ENCODE measurements at places on chromosomes 3 and 15.

- no peak for DNase-seq
Observed at GRCh38 chr15:38080651-38081275, 146.3 kb downstream of the TMCO5A start.

- no peak for DNase-seq
Observed at GRCh38 chr15:39735120-39735717, 47.4 kb downstream of the FSIP1 start.

- DNase-seq, result no peak
Observed at GRCh38 chr3:119990888-119991287, 103.4 kb downstream of the GSK3B start.

DNA sequence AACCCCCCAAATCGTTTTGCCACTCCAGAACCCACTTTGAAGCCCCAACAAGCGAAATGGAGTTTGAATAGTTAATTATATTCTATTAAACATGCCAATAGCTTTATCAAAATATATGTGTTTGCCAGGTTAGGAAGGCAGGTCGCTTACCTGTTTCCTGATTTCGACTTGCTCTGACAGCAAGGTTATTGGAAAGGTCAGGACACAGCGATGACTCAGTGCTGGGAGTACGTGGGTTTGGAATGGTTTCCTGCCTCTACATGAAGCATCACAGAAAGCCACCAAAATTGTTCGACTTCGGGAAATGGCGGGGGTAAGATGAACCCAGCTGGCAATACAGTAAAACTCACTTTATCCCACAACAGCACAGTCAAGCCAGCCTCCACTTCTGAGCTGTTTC is 135.6 kb upstream of the ABI3BP start:
- no peak for DNase-seq

DNA sequence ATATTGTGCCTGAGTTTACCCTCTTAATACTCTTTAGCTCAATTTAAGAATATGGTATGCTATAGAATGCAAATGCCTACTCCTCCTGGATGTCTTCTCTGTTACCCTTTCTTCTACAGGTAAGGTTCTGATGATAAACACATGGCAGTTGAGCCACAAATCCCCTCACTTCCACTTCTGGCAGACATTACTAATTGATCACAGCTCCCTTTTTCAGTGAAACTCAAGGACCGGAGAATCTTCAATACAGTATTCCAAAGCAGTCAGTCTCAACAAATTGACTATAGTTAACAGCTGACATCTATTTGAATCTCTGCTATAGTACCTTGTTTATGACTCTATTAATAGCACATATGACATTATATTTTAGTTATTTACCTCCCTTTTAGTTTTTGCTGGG is 232.1 kb upstream of the ADAMTS9 start:
- DNase-seq, result no peak

DNA sequence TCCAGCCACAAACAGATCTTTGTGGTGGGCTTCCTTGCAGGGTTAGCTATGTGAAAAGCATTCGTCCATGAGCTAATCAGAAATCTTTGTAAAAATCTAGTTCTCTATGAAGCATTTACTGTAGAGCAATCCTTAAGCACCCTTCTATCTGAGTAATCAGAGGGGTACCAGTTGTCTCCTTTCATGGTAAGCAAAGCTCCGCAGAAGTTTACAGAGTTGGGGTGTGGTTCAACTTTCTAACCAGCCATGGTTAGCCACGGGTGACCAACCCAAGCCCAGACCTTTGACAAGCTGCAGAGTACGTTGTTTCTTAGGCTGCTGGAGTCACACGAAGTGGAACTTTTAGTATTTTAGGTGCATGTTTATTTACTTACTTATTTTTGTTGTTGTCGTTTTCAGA is 77.4 kb downstream of the FLNB start:
- no peak for DNase-seq

DNA sequence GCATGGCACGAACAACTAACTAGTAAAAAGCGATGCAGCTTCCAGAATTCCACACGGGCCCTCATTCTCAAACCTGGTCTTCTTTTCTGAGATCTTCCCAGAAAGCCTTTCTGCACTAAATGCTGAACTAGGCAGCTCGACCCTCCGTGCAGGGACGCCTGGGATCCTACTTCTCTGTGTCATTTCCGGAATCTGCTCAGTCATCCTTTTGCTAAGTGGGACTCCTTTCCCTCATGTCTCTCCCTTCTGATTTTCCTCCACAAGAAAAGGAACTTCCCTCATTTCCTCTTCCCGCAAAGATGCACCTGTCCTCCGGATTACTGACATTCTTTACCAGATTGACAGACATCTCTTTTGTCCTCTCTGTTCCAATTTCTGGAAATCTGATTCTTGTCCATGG is 9.2 kb upstream of the HES1 start:
- no peak for DNase-seq

DNA sequence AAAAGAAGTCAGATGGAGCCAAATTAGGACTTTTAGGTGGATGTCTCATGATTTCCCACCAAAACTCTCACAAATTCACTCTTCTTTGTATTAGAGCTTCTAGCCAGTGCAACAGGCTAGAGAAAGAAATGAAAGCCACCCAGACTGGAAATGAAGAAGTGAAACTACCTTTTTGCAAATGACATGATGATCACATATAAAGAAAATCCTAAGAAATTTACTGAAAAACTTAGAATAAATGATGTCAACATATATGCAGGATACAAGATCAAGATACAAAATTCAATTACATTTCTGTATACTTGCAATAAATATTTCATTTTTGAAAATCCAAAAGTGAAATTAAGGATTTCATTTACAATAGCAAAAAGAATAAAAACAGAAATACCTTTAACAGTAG is 110.8 kb downstream of the LRIG1 start:
- no peak for DNase-seq

DNA sequence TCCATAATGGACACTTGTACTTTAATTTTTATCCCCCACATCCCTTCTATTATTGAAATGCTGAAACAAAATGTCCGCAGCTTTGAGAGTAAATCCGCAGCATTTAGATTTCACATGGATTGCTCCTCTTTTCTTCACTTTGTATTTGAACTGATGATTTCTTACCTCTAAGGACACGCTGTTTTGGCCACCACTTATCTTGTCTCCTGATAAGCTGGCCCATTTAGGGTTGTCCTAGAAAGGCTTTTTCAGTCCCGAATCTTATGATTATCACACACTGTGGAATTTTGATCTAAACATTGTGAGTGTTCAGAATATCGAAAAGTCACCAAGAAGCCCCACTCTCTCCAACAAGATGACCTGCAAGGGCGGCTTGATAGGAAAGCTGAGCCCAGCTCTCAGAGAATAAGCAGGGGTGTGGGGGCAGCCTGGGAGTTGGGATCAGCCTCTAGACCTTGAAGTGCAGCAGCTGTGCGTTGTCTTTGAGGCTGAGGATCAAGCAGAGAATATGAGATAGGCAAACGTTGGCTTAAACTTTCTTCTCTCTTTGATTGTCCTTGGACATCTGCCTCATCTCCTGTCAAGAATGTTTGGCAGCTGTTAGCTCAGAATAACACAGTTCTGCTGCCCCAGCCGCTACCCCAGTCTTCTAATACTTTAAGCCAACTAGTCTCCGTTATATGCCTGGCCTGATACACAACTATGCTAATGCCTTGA is 399.7 kb upstream of the NR2F2 start:
- no peak for DNase-seq

- no peak for DNase-seq
Observed at GRCh38 chr3:33718595-33718907, 497 bp upstream of the CLASP2 start.

- DNase-seq, result no peak
Observed at GRCh38 chr15:87672309-87673288, 583.9 kb downstream of the NTRK3 start.

GRCh38 chr15:96703794-96704550 is 373.5 kb downstream of the NR2F2 start:
- no peak for DNase-seq

GRCh38 chr3:127483005-127483641 is 107.4 kb downstream of the TPRA1 start:
- DNase-seq, result peak; percentile 9

DNA sequence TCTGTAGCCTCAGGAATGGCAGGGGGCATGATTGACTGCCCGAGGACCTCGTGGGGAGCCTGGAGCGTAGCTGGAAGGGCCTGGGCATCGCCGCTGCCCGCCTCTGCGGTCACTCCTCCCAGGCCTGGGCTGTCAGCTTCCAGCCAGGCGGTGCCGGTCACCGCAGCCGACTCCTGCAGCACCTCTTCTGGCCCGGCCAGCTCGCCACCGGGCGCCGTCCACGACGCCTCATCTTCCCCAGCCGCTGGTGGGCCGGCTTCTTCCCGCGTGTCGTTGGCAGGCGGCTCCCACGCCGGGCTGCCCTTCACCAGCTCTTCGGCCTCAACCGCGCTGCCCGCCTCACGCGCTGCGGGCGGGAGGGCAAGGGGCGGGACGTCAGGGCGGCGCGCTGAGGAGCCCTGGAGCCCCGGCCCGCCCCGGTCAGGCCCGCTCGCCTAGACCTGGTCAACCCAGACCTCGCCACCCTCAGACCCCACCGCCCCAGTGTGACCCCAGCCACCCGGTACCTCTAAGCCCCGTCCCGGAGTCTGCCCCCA is 1.0 kb downstream of the CSPG5 start:
- DNase-seq, result no peak

- no peak for DNase-seq
Observed at GRCh38 chr15:62753518-62754221, 288.9 kb upstream of the TPM1 start.

DNA sequence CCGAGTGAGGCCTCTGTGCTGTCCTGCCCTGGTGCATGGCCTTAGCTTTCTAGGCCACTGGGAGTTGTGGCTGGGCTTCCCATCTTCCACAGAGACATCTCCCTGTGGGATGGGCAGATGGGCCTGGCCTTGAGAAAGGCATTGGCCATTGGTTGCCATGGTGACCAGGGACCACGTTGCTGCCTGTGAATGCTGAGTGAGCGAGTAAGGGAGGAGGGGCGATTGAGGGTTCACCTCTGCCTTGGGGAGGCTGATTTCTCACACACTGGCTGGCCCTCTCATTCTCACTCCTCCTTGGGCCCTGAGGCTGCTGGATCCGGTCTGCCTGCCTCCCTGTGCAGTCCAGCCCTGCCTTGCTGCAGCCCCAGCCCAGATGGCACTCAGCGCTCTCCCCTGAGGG is 26.4 kb upstream of the DOCK3 start:
- DNase-seq, result no peak

GRCh38 chr15:52021128-52021671 is 2.2 kb downstream of the MAPK6 start:
- peak; percentile 61 for DNase-seq

GRCh38 chr3:156445117-156446090 is 109.5 kb downstream of the SSR3 start:
- DNase-seq, result no peak

- no peak for DNase-seq
Observed at GRCh38 chr15:28269097-28269496, 52.9 kb downstream of the HERC2 start.

GRCh38 chr3:154040283-154040682 is 80.9 kb upstream of the ARHGEF26 start:
- DNase-seq, result no peak

- DNase-seq, result peak; percentile 61
Observed at GRCh38 chr15:82100111-82100929, 54.5 kb upstream of the MEX3B start.

GRCh38 chr3:37453393-37454389 is 279.3 kb upstream of the LRRFIP2 start:
- peak; percentile 71 for DNase-seq

GRCh38 chr3:155390351-155390750 is 96.9 kb upstream of the STRIT1 start:
- DNase-seq, result no peak

DNA sequence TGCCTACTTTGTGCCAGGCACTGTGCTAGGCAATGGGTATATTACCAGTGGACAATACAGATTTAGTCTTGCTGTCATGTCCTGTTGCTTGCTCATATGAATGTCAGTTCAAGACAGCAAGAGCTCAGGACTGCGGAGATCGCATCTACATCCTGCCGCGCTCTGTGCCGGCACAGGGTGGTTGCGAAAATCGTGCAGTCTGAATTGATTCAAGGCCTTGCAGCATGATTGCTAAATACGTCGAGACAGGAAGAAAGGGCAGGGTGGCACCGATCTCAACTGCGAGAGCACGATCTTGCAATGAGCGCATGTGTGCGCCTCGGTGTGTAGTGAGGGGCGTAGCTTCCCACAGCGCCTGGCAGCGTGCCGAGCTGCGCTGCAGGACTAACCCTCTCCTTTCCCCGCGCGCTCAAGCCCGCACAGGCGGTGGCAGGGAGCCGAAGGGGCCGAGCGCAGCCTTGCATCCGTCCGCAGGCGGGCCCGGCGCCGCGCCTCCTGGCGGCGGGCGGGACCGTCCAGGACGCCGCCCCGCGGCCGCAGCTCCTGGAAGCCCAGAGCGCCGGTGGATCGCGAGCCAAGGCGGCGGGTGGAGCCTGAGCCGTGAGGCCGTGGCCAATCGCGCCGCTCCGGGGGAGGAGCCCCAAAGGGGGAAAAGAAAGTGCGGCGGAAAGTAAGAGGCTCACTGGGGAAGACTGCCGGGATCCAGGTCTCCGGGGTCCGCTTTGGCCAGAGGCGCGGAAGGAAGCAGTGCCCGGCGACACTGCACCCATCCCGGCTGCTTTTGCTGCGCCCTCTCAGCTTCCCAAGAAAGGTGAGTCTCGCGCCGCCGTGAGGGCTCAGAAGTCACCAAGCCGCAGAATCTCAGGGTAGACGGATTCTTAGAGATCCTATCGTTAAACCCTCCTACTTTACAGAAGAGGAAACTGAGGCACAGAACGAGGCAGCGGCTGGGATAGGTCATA is at the start of gene IL1RAP:
TSS of gene IL1RAP (plus strand) at position 677 of the 962 bp plus-strand sequence. CDS start 50,205 bp downstream, outside the sequence.
- peak; percentile 97 for DNase-seq

GRCh38 chr3:195908694-195909581 is 587 bp upstream of the TNK2 start:
- DNase-seq, result peak; percentile 79

DNA sequence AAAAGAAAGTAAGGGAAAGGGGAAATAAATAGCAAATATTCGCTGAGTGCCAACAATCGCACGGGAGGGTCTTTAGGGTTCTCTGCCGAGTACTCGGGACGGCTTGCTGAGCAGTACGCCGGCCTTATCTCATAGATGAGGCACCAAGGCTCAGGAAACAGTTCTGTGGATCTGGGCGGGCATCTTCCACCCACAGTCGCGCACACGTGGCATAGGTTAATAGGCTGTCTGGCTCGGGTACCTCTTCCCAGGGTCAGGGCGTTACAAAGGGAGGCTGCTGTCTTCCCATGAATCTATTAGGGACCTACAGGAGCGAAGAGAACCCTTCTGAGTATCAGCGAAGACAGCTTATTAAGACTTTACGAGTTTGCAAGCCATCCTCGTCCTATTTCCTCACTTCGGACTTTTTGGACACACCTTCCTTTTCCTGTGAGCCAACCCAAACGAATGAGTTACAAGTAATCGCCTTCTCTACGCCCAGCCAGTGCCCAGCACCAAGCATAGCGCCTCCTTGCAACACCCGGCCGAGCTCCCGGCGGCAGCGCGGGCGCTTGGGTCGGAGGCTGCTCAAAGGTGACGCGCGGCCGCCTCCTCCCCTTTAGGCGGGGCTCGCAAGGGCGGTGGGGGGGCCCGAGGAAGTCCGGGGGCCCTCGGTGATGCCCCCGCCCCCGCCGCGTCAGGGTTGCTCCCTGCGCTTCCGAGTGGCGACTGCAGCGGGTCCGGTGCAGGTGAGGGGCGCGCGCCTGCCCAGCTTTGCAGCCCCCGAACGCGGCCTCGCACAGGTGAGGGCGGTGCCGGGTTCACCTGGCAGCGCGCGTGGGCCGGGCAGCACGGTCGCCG is at the start of gene MCTP2:
TSS of gene MCTP2 (plus strand) at position 679 of the 840 bp plus-strand sequence. CDS start 66,705 bp downstream, outside the sequence.
- DNase-seq, result peak; percentile 80

GRCh38 chr15:77456746-77457145 is 36.1 kb downstream of the HMG20A start:
- DNase-seq, result no peak

Data from kidney (tissue), 22 donors.